ENCODE measurements at places on chromosomes 16 and 17.

GRCh38 chr16:21953541-21953902 lies 361 bp downstream of the UQCRC2 start:
- DNase-seq, result no peak

GRCh38 chr16:11581678-11582077 lies 5.0 kb downstream of the LITAF start:
- DNase-seq, result no peak

DNA sequence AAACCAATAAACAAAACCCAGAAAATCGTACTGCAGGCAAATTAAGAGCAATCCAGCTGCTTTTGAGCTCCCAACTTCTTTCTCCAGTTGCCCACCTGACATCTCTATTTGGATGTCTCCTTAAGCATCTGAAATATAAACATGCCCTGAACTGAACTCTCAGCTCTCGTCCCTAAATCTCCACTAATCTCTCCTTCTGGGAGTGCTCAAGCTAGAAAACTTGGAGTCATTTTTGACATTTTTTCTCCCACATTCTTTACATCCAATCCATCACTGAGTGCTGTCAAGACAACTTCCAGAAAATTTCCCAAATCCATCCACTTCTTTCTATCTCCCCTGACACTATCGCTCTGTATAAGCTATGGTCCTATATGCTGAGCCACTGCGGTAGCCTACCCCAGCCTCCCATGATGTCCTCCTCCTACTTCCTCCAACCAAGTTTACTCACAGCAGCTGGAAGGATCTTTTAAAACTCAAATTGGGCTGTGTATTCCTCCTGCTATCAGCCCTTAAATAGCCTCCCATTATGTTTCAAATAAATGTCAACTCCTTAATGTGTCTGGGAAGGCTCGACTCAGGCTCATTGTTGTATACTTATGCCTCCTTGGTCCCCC lies 53.1 kb downstream of the HS3ST3B1 start:
- no peak for DNase-seq

GRCh38 chr17:69577098-69577497 lies 162.6 kb downstream of the MAP2K6 start:
- no peak for DNase-seq

DNA sequence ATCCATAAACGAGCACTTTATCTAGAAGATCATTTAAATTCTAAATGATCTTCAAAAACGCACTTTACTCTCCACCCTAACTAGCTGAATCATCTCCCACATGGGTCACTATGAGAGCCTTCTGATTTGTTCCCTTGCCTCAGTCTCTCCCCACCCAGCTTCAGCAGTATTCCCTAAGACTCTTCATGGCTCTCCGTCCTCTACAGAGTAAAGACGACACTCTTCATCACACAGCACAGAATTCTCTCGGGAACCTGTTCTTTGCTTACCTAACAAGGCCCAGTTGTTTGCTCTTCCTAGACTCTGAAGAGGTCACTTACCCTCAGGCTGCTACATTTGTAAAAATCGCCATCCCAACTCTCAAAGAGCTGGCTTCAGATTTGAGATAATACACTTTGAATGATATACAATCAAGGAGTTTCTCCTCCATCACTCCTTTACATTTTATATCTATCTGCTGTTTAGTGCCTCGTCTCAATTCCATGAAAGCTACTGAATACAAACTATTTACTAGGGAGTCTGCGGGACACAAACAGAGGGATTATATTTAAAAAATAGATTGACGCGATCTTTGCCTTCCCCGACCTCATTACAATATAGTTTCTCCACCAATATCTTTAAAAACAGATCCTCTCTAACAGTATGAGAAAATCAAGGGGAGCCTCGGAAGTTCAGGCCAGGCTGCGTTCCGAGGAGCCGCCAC lies 511 bp upstream of the LIG3 start:
- no peak for DNase-seq

GRCh38 chr17:7045492-7046126 lies 1.7 kb upstream of the SLC16A11 start:
- no peak for DNase-seq

DNA sequence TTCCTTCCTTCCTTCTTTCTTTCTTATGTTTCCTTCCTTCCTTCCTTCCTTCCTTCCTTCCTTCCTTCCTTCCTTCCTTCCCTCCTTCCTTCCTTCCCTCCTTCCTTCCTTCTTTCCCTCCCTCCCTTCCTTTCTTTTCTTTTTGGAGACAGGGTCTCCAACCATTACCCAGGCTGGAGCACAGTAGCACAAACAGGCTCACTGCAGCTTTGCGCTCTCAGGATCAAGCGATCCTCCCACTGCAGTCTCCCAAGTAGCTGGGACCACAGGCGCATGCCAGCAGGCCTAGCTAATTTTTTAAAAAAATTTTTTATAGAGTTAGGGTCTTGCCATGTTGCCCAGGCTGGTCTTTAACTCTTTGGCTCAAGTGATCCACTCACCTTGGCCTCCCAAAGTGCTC lies 31.8 kb upstream of the ZKSCAN2 start:
- no peak for DNase-seq

- DNase-seq, result no peak
Measured at GRCh38 chr16:53805752-53806151, 101.8 kb downstream of the FTO start.

DNA sequence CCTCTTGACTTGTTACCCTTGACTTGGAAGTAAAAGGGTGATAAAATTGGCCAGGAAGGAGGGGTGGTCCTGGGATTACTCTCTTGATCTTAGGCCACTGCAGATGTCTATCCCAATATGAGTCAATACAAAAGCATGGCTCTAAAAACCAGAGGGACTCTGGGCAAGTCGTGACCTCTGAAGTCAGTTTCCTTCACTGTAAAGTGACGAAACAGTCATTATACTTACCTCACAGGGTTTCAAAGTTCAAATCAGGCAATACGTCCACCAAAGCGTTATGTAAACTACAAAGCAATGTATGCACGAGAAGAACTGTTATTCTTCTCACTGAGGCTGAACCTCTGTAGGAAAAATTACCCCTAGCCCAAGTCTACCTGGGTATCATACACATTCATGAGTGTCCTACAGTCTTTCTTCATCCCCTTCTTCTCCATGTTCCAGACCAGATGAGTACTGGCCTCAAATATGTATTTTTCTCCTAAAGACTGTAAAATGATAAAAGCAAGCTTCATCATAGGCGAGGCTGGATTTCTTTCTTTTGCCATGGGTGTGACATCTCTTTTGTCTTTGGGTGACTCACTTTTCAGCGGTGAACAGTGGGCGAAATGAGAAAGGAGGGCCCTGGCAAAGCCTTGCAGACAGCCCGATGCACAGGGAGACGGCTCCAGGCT lies 34.5 kb upstream of the CLEC18B start:
- DNase-seq, result no peak

- no peak for DNase-seq
Measured at GRCh38 chr16:75279305-75279704, 27.9 kb upstream of the BCAR1 start.

- no peak for DNase-seq
Measured at GRCh38 chr16:47939680-47940079, 216.1 kb downstream of the ABCC12 start.

GRCh38 chr17:55644346-55644745 lies 78.3 kb downstream of the TMEM100 start:
- no peak for DNase-seq

GRCh38 chr16:75550211-75550662 lies 5.8 kb downstream of the TMEM231 start:
- peak; percentile 58 for DNase-seq

- DNase-seq, result no peak
Measured at GRCh38 chr17:51189628-51190027, 23.4 kb downstream of the NME2 start.

- no peak for DNase-seq
Measured at GRCh38 chr17:61847659-61848058, 15.7 kb downstream of the BRIP1 start.

DNA sequence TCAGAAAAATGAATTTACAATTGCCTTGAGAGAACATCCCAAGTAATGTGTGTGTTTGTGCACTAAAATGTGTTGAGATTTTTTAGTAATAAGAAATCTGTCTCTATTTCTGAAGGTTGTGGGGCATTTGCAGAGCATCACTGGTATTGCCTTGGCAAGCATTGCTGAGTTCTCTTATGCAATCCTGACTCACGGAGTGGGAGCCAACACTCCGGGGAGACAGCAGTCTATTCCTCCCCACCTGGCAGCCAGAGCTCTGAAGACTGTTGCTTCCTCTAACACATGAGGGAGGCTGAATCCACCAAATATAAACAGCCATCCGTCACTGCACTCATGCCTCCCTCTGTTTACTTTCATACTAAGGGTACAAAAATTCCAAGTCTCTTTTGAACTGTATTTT lies 10.6 kb downstream of the CNTD1 start:
- DNase-seq, result no peak

DNA sequence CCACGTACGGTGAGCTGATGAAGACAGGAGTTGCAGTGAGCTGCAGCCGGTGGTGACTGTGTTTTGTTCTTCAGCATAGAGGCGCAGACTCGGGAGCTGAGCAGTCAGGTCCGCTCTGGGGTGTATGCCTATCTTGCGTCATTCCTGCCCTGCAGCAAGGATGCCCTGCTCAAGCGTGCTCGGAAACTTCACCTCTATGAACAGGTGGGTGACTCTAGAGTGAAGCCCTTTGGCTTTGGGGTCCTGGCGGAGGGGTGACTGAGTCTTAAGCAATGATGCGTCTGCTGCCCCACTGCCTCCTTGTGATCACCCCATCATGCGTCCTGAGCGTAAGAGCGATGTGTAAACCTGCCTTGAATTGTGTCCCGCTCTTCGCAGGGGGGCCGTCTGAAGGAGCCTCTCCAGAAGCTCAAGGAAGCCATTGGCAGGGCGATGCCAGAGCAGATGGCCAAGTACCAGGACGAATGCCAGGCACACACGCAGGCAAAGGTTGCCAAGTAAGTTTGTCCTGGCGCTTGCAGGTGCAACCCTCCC lies 22.9 kb downstream of the UBN1 start:
- no peak for DNase-seq

GRCh38 chr17:58317421-58318064 lies 11.1 kb downstream of the TSPOAP1 start:
- DNase-seq, result no peak

DNA sequence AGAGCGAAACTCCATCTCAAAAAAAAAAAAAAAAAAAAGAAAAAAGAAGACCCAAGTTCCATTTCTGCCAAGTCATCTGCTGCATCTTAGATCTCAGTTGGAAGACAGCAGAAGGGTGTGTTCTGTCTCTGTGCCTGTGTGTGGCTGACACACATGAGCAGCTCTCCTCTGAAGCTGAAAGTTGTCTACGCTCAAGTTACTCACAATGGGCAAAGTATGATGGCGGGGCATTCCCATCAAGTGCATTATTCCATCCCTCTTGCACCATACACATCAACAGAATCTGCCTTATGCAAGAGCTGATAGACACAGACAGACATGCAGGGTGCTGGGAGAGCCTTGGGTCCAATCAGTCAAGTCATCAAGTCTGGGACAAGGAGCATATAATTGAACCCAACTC lies 402.2 kb downstream of the XYLT1 start:
- no peak for DNase-seq

- no peak for DNase-seq
Measured at GRCh38 chr16:17984810-17985209, 351.7 kb downstream of the NPIPA8 start.

DNA sequence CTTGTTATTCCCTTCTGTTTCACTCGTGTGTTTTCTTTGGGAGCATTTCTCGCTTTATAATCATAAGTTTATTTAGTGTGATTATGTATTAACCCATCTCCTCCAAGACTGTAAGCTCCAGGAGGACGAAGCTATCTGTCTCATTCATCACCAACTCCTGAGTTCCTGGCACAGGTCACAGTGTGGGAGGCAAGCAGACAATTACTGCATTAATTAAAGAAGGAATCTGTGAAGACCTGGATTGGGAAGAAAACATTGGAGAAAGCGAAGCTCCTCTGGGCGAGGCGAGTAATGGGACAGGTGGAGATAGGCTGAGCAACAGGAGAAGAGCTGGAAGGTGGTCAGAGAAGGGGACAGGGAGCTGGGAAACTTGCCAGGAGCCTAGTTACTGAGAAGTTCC lies 7.8 kb upstream of the CAMKK1 start:
- DNase-seq, result no peak

DNA sequence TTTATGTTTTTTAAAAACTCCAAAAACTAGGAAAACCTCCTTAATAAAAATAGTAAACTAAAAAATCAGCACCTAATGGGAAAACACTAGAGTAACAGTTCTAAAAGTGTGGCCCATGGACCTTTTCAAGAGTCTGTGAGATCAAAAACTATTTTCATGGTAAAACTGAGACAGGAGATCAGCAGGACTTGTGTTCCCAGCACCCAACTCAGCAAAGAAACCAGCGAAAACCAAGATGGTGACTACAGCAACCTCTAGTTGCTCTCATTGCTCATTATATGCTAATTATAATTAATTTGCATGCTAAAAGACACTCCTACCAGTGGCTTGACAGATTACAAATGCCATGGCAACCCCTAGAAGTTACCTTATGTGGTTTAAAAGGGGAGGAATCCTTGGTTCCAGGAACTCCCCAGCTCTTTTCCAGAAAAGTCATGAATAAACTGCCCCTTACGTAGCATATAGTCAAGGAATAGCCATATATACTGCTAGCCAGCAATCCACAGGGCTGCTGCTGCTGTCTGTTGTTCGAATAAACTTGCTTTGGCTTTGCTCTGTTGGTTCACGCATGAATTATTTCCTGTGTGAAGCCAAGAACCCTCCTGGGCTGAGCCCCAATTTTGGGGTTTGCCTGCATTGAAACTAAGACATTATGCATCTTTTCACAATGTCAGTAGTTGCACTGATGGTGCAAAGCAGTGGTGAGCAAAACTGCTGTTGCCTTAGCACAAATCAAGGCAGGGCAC lies 12.4 kb downstream of the CMTR2 start:
- DNase-seq, result no peak

DNA sequence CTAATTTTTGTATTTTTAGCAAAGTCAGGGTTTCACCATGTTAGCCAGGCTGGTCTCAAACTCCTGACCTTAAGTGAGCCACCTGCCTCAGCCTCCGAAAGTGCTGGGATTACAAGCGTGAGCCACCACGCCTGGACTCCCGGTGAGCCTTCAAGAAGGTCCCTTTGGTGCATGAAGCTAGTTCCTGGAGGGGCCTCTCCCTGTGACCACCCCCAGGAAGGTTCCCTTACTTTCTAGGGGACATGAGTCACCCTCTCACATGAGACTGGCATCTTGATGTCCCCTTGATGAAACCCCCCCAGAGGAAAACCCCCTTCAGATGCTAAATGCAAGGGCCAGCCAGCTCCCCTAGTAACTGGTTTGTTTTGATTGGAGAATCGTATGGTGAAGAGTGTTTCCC lies 12.8 kb downstream of the CARHSP1 start:
- no peak for DNase-seq

Data from H1 (cell line).